HFF-Myc (cell line): ENCODE measurements at places on chromosomes 1 and 21.

DNA sequence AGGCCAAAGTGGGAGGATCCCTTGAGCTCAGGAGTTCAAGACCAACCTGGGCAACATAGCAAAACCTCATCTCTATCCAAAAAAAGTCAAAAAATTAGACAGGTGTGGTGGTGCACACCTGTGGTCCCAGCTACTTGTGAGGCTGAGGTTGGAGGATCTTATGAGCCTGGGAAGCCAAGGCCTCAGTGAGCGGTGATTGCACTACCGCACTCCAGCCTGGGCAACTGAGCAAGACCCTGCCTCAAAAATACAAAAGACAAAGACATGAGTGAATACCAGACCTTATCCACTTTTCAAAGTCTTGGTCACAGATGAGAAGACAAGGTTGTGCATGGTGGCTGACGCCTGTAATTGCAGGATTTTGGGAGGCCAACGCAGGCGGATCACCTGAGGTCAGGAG is 13.2 kb upstream of the MSTO1 start:
- DNase-seq: no peak

GRCh38 chr1:66779475-66780078 is 21.5 kb downstream of the INSL5 start:
- DNase-seq: no peak

GRCh38 chr1:167761400-167761799 is 39.6 kb downstream of the MPZL1 start:
- no peak for DNase-seq

DNA sequence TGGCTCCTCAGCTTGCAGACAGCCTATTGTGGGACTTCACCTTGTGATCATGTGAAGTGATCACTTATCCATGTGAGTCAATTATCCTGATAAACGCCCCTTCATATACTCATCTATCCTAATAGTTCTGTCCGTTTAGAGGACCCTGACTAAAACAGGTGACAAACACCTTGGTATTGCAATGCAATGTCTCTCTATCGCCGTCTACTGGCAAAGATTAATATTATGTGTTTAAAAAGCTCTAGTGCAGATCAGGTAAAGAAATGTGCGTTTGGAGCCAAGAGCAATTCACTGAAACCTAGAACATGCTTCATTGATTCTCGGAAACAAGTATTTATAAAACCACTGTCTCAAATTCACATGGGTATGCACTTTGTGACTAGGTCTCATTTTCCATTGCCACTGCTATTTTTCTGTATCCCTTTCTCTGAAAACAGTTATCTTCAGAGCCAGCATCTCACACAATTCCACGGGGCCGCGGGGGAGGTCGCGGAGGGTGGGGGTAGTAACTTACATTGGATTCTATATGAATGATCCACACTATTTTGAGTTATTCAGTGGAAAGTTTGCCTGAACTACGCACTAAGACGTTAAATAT is 554.6 kb upstream of the NCAM2 start:
- no peak for DNase-seq

GRCh38 chr1:221834698-221835513 is 93.0 kb upstream of the DUSP10 start:
- DNase-seq: no peak

DNA sequence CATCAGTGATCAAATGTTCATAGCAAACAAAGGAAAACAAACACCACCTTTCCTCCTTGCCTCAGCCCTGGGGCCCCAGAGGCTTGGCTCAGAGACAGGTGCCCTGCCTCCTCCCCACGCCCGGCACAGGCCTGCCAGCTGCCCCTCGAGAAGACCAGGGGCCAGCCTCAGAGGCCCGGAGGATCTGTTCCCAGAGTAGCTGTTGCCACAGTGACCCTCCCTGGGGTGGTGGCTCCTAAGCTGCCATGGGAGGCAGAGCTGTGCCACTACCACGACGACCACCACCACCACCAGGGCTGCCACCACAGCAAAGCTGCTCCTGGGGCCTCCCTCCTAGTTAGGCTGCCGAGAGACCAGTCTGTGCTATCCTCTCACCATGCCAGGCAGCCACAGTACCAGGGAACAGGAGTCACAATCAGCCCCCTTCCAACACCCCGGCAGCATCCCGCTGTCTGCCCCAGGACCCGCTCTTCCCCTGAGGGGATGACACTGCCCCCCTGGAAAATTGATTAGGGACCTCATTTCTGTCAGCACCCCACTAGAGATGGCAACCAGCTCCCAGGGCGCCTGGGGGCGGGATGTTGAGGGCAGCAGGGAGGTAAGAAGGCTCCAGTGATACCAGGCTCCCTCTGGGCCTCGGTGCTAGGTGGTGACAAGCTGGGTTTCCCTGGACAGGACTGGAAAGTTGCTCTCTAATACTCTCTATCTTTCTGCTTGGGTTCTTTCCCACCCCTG is 30.5 kb downstream of the KCNC4 start:
- no peak for DNase-seq
